Fibroblast of skin of abdomen (primary cell): ENCODE measurements at places on chromosomes 16 and 17.

GRCh38 chr16:77190190-77190477 is 856 bp upstream of the MON1B start:
- no peak for DNase-seq

GRCh38 chr17:83193336-83194185 is 114.2 kb downstream of the METRNL start:
- no peak for DNase-seq

- DNase-seq: peak; percentile 53
Observed at GRCh38 chr17:66580184-66580955, 254.5 kb upstream of the CACNG5 start.

- no peak for DNase-seq
Observed at GRCh38 chr17:31877911-31878702, 19.1 kb upstream of the COPRS start.

DNA sequence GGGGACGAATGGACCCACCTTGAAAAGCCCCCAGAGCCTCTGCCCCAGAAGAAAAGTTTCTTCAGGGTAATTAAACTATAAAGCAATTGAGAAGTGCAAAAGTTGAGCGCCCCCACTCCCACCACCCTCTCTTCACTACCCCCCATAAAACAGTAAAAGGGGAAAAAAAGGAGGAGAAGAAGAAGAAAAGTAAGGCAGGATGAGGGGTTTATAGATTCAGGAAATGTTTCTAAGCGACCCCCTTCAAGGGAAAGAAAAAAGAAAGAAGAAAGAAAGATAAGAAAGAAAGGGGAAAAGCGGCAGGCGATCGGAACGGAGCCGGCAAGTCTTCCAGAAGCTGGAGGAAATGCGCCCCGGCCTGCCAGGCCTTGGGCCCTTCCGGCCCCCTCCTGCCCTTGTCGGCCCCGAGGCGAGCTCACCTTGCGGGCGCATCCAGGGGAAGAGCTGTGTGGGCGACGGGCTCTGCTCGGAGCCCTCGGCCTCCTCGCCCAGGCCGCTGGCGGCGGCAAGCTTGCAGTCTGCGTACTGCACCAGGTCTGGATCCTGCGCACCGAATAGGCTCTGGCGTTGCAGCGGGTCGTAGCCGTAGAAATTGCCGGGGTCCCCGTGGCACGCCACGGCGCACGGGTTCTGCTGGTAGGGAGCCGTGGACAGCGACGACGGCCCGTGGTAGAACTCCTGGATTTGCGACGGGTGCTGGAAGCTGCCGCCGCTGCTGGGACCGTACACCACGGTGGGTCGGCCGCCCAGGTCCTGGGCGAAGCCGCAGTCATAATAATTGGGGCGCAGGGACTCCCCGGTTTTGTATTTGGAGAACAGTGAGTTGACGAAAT is 1.0 kb downstream of the HOXB8 start:
- no peak for DNase-seq

GRCh38 chr16:87463722-87464690 is 28.8 kb downstream of the ZCCHC14 start:
- DNase-seq: peak; percentile 63

DNA sequence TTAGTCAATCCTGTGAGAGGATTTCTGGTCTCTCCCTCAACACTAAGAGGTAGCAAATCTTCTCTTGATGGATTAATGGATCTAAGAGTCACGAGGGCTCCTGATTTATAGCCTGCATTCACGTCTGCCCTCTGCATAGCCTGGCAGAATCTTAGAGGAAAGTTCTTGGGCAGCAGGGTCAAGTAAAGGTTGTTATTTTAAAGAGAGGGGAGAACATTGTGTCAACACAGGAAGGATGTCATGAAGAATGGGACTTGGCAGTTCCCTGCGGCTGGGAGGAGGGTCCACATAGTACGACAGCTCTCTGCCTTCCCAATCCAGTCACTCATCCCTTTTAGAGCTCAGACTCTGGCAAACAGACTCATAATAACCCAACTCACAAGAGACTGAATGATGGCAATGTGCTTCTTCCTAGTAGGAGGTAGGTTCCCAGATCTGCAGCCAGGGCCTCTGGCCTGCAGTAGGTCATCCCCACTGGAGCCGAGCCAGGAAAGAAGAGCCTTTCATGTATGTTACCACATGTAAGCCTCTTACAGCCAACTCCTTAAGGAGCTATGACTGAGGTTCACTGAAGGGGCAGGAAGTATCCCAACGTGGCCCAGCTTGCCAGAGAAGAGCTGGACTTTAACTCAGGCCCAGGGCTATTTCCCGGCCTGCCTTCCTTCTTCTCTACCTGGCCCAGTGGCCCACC is 25.4 kb upstream of the RPTOR start:
- no peak for DNase-seq

GRCh38 chr17:27290916-27291598 is 2.9 kb upstream of the WSB1 start:
- no peak for DNase-seq

- DNase-seq: no peak
Observed at GRCh38 chr16:10225653-10226052, 43.4 kb upstream of the GRIN2A start.

- DNase-seq: no peak
Observed at GRCh38 chr16:10888320-10888937, 11.4 kb downstream of the CIITA start.

DNA sequence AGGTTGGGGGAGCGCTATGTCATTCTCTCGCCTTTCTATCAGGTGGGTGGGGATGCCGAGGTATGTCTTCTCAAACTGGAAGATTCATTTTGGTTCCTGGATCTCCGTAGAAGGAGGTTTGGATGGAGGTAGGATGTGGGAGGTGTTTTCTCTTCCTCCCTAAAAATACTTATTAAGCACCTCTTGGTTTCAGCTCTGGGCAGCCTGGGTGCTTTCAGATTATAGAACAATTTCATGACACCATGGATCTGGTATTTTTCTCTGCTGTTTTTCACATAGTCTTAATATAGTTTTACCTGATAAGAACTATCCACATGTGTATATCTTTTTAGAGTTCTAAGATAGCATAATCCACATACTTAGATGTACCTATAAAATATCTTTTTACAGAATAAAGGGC is 92.9 kb downstream of the YPEL2 start:
- DNase-seq: no peak

DNA sequence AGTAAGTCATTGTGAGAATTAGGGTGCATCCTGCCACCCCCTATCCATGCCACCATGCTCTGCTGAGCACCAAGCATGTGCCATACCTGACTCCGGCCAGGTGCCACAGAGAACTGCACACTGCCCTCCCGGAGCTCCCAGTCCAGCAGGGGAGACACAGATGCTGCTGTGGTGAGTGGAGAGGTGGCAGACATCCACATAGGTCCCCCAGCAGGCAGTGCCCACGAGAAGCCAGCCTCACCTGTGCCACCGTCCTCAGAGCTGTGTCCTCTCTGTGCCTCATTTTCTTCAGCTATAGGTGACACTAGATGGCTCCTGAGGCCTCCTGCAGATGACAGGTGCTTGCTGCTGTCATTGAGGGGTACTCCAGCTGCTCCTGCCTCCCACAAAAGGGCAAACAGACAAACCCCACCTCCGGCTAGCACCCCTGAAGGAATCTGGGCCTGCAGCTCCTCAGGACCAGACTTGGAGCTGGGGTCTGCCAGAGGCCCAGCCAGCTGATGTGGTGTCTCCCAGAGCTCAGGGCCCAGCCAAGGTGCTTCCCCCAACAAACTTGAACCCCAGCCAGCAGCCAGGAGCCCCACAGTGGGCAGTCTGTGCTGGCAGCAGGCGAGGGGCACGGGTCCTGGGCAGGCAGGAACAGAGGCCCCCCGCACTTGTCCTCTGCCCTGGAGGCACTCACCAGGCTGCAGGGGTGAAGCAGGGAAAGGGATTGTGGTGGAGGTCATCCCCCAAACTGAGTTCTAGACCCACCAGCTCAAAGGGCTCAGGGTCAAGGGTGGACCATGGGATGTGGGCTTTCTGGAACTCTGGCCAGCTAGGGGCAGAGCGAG is 17.1 kb downstream of the FOXJ1 start:
- DNase-seq: no peak

DNA sequence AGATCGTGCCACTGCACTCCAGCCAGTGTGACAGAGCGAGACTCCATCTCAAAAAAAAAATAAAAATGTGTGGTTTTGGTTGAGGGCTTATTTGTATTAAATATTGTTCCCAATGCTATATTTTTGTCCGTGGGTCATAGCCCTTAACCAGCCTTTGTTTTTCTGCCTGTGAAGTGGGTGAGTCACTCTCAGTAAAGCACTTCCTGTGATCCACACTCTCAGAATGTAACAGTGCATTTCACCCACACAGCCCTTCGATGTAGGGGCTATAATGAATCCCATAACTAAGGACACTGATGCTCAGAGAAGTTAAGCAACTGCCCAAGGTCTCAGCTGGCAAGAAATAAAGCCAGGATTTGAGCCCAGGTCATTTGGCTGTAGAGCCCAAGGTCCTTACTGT is 34.7 kb upstream of the POLR3E start:
- DNase-seq: peak; percentile 17

GRCh38 chr16:30761427-30761927 is 385 bp downstream of the CFAP119 start:
- DNase-seq: peak; percentile 23

GRCh38 chr16:69079697-69080096 is 25.8 kb upstream of the HAS3 start:
- DNase-seq: no peak

DNA sequence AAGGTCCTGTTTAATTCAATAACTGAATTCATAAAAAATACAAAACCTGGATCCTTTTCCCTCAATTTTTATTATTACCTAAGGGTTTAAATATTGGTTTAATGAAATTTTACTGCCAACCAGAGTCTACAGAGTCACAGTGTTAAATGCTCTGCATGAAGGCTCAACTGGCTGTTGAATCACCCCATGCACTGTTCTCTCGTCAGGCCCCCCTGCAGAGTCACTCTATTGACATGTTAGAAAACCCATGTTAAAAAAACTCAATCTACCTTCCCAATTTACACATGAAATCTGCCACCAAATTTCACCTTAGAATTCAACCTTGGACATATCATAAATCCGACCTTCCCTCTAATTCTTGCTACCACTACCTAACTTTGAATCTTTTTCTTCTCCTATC is 43.3 kb upstream of the ULK2 start:
- no peak for DNase-seq

GRCh38 chr17:77109764-77110359 is 30.9 kb upstream of the SEC14L1 start:
- peak; percentile 50 for DNase-seq

GRCh38 chr17:36918211-36918691 is 19.0 kb upstream of the LHX1 start:
- peak; percentile 55 for DNase-seq

GRCh38 chr17:4576729-4577322 is 7.5 kb upstream of the SMTNL2 start:
- no peak for DNase-seq

DNA sequence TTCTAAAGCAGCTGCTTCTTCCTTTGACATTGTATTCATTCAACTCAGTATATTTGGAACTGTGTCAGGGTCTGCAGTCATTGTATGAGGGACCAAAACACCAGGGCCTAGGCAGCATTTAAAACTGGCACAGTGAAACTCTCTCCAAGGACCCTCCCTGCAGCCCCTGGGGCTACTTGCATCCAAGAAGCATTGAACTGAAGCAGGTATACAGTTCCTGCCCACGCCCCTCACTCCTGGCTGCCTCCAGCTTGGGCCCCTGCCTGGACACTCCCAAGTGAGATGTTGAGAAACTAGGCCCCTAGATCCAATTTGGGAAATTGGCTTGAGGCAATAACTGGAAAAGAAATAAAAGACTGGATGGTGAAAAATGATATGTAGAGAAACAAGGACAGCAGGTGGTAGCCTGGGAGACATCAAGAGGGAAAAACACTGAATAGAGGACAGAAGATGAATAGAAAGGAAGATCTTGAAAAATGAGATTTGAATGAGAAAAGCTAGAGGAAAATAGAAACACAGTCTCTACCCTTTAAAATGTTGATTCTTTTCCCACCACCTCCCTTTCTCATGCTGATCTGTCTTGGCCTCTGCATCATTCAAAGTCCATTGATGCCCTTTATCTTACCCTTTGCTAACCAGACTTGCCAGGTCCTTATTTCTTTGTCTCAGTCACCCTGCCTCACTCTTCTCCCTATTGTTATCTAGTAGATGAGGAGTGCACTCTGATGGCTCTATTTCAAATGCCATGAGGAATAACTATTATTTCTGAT is 368.8 kb upstream of the CDH8 start:
- no peak for DNase-seq

DNA sequence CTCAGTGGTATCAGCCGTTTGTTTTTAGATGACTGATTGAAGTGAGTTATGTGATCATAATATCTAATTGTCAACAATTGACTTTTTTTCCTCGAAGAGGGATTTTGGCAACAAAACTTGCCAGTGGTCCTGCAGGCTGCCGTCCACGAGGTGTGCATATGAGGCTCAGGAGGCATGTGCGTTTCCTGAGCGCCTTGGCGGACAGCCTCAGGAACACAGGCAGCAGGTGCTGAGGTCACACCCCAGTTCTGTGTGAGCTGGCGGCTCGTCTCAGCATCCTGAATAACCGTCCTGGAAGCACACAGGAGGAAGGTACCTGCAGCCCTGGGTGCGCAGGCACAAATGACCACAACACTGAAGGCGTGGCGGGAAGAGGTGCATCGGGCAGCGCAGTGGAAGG is 11.7 kb downstream of the SPG7 start:
- DNase-seq: no peak

GRCh38 chr16:19417640-19418039 is at the start of gene TMC5:
TMC5 (plus strand) TSS chr16:19417883; CDS start chr16:19440039, 22,156 bp downstream.
- DNase-seq: no peak

DNA sequence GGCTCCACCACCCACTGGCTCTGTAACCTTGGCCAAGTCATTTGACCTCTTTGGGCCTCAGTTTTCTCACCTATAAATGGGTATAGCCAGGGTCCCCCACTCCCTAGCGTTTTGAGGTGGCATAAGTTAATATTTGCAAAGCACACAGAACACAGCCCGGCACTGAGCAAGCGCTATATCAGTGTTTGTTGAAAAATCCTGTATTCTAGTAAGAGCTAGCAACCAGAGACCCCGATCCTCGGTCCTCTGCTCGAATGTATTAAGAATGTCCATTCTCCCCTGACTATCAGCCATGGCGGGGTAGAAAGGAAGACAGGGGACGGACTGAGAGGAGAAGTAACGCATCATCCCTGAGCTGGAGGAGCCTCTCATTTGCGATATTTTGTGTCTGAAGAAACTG is 131.2 kb downstream of the IRF8 start:
- DNase-seq: no peak

- DNase-seq: no peak
Observed at GRCh38 chr16:72915331-72915730, 132.6 kb downstream of the ZFHX3 start.

- DNase-seq: peak; percentile 32
Observed at GRCh38 chr16:2471016-2471652, at the start of gene NTN3. NTN3 (plus strand) TSS chr16:2471297; CDS start chr16:2471702, 405 bp downstream.

GRCh38 chr17:34054495-34054894 is 200.6 kb upstream of the CCL2 start:
- DNase-seq: no peak

- DNase-seq: no peak
Observed at GRCh38 chr16:49183911-49184310, 97.7 kb downstream of the CBLN1 start.

- no peak for DNase-seq
Observed at GRCh38 chr17:19534562-19535149, 1.0 kb downstream of the SLC47A1 start.
